ENCODE measurements at places on chromosomes 7 and 10.

- no peak for DNase-seq
These were observed 175.5 kb downstream of the RNF216 start for GRCh38 chr7:5605775-5606634.

GRCh38 chr7:70726951-70727378 lies 405.0 kb upstream of the GALNT17 start:
- DNase-seq: no peak

- no peak for DNase-seq
These were observed 190.0 kb downstream of the CFTR start for GRCh38 chr7:117669818-117670217.

DNA sequence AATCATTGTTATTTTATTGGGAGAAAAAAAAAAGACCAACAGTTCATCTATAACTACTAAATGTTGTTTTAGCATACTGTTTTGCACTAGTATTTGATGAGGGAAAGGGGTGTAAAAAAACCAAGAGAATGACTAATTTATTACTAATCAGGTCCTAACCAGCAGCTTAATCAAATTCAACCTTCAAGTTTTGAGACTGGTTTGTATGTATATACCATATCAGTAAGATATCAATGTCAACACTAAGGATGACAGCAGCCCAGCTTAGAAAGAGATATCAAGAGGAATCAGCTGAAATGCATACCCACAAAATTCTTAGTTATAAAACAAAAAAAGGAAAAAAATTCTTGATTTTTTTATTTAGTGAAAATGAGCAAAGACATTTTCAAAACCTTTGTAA lies 122.6 kb downstream of the KMT2C start:
- DNase-seq: no peak

DNA sequence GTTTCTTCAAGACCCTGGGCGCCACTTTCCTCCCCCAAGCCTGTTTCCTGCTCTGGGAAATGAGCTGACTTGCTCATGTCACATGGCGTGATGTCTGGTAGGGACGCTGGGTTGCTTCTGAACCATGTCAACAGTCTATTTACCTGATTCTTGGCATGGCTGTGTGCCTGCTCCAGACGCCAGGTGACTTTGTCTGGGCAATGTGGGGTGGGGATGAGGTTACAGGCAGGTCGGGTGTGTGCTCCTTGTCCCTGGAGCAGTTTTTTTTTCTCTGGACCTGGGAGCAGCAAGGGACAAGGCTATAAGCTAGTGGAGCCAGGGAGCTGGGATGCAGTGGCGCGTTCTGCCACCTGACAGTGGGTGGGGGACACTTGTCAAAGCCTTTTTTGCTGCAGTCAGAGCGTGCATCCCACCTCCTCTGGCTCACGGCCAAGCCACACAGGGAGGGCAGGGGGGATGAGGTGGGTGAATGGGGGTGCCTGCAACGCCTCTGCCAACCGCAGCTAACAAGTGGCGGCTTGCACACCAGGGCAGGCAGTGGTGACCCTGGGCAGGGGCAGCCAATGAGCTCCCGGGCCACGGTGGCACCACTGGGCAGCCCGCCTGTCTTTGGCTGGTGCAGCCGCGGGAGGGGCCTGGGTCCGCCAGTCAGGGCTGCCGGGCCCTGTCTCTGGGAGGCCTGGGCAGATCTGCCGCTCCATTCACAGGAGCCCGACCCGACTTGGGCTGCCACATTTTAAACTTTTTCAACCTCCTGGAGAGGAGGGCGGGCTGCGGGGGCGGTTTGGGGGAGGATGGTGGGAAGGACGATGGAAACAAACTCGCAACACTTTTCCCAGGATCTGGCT lies 22.9 kb downstream of the DNAJB12 start:
- peak; percentile 96 for DNase-seq

DNA sequence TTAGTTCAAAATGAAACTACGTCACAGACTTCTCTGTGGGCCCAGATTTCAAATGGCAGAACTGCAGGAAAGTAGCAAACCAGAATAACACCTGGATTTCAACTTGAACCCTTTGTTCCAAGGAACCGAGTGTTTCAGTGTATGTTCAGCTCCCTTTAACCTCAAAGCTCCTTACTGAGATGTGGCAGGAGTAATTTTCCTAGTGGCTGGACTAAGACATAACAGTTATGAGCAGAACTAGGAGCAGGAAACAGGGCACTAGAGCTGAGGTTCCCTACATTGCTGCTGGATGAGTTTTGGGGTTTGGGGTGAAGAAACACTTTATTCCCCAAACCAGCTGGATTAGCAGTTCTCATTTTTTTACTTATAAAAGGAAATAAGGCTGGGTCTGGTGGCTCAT lies 50.1 kb downstream of the NSUN6 start:
- DNase-seq: no peak

Data from SW480 (cell line).